ENCODE measurements at places on chromosomes 1 and 21.

DNA sequence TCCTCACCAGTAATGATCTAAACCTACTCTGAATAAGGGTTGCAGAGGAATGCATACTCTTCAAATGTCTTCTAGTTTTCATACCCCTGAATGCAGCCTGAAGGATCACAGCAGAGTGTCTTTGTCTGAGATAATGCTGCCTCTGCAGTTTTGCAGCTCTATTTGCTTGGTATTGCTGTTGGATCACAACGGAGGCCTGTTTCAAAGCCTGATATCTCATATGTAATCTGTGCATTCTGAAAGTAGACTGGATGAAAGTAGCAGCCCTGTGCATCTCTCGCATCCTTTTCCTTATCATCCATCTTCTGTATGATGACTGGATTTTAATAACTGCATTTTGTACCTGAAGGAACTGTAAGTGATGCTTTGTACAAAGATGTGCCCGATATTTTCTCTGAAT is 34.9 kb upstream of the F13B start:
- no peak for DNase-seq

- no peak for DNase-seq
Measured at GRCh38 chr1:169867012-169867675, 26.6 kb downstream of the SCYL3 start.

DNA sequence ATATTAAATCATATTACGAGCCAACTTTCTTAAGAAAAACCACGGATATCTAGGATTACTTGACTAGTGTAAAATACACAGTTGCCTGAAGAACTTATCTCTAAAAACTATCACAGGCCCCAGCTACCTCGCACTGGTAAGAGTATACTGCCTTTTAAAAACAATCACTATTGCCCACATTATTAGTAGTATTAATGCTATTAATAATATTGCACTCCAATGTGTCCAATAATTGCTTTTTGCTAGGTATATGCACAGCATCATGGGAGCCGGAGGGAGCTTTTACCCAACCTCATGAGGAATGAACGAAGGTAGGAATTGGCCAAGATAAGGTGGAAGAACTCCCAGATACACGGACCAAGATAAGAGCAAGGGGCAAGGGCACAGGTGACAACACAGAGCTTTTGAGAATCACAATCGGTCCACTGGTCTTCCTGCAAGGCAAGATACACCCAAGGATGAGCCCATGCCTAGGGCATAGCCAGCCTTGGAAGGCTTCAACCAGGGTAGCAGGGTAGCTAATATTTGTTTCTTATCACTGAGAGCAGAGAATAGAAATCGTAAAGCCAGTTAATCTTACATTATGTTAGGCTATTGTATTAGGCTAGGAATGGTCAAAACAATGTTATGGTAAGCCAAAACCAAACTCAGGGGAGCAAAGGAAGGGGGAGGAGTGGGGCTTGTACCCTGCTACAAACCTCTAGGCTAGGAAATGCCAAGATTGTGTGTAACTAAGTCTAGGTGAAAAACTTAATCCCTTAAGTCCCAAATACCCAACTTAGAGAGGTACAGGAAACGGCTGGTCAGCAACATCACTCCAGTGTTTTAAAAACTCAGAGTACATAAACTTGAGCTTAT is 9.4 kb downstream of the GLUL start:
- DNase-seq: no peak

- no peak for DNase-seq
Measured at GRCh38 chr21:46459024-46459355, 299 bp downstream of the DIP2A start.

DNA sequence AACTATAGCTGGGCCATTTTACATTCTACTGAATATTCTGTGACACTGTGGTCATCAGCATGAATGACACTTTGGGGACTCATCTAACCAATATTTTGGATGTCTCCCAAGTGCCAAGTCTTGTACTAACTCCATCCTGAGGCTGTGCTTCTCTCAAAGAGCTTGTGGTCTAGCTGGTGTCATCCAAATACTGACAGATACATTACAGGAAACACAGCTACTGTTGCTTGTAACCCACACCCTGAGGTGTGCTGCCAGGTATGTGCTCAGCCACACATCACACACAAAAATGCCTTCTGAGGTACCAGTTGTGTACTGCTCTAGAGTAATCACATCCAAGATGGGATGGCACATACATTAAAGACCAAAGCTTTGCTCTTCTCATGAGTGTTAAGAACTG is 81.6 kb downstream of the ST6GALNAC5 start:
- no peak for DNase-seq

GRCh38 chr1:41161846-41162245 is 80.3 kb downstream of the SCMH1 start:
- DNase-seq: no peak

GRCh38 chr1:235136111-235136510 is 7.5 kb upstream of the TOMM20 start:
- no peak for DNase-seq

- no peak for DNase-seq
Measured at GRCh38 chr1:54421101-54421504, 14.9 kb upstream of the SSBP3 start.

GRCh38 chr1:201126832-201127754 is at the start of gene ASCL5:
Gene ASCL5 (minus strand): TSS chr1:201127184. CDS start chr1:201115372, 11,812 bp downstream.
- DNase-seq: no peak

DNA sequence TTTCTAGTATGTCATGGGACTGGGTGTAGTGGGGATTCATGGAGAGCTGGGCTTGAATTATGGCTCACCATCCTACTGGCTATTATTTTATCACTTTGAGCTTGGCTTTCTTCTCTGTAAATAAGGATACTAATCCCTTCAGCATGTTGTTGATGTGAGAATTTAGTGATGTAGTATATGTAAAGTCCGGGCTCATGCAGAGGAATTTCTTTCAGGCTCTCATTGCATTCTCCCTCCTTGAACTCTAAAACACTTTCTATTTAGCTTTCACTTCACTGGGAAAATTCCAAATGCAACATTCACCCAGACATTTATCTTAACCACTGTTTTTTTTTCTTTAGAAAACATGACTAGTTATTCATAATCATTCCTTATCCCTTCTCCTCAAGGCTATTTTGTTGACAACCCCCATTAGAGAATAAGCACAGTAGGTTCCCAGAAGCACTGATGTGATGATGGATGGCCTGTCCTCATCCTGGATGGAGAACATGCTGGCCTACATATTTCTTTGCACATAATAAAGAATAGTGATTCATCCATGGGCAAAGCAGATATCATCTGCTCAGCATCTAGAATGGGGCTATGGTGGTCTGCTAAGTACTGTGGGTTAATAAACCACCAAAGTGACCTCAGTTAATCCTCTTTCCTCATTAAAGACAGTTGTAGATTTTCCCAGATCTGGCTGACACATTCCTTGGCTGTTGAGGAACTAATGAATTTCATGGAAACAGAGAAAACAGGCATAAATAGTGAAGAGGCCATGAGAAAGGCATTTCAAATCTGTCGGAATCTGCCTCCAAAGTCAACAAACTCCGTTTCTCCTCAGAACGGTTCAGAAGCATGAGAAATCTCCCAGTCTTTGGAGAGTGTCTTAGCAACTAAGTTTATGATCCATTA is 68.0 kb upstream of the CYP2J2 start:
- DNase-seq: no peak

DNA sequence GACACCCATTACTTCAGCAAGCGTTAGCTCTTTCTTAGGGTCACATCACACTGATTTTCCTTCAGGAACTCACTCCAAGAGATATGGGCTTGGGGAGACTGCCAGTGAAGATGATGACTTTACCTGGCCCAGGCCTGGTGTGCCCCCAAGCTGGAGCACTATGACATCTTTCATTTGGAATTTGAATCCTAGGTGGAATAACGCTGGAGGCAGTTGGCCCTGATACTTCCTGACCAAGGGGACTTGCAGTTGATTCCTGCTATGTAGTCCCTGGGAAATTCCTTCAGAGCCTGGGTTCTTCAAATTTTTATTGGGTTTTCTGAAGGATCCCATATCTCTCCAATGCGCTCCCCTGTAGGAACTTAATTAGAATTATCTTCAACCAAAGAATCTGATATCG is 114.9 kb upstream of the GUCA2B start:
- DNase-seq: no peak

Data from activated T-cell treated with anti-CD3 and anti-CD28 coated beads for 24 hours (primary cell).